ENCODE measurements at places on chromosomes 6 and 20.

DNA sequence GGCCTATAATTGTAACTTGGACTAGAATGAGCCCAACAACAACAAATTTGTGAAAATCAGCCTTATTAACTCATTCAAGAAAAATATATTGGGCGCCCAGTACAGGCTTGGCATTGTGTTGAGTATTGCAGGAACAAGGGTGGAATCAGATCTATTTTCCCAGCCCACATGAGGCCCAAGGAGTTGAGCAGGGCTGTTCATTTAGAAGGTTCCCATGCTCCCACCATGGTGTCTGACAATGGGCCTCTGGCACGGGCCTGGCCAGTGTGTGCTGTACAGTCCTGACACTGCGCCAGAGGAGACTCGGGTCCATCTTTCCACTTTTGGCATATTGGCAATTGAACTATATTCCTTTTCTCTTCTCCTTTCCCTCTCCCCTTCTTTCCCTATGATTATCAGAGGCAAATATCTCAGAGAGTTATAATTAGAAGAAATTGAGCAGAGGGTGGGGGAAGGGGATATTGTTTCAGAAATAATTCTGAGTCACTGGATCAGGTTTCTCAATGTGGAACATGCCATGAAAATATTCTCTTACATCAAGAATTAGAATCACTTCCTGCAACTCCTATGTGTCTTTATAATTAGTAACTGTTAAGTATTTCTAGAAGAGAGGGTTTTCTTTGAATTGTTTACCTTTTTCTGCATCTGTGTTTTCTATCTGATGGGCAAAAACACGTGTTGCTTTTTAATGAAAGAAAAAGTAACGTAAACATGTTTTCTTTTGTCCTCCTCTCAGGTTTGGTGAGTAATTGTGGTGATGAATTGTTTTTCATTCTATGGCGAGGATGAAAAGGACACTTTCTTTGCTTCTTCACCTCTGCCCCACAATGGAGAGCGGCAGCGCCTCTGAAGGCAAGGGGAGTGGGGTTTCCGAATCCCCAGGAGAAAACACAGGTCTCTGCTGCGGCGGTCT is 209.4 kb downstream of the FOXA2 start:
- DNase-seq: no peak

- DNase-seq: no peak
These were observed 58.9 kb upstream of the NAA20 start for GRCh38 chr20:19958219-19958618.

DNA sequence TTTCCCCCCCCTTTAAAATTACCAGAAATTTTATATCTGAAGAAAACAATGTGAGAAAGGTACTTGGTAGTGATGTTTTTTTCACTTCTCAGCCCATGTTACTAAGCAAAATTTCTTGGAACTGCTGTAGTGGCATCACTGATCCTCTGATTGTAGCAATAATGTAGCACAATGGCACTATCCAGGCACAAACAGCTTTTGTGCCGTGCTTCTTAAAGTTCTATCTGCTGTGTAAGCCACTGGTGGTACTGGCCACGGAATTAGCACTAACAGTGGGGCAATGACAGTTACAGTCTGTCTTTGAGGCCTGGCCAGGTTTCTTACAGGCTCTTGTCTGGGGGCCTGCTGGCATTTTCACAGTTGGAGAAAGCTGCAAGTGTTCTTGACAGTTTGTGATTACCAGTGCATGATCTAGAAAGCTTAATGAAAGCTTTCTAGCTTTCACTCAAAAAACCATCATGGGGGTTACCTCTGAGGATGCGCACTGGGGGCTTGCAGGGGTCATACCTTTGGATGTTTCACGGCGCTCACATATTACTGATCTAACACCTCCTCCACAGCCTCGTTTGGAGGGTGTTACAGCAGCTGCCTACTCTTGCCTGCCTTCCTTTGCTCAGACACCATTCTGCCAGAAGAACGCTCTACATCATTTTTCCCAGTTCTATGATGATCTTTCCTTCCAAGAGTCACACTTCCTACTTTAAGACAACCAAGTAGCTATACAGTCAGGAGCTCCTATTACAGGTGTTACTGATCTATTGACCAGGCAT is 58.4 kb upstream of the ARMH2 start:
- no peak for DNase-seq

- no peak for DNase-seq
These were observed 47.5 kb downstream of the TSPYL4 start for GRCh38 chr6:116206231-116206903.

GRCh38 chr20:6866741-6867140 is 99.3 kb downstream of the BMP2 start:
- no peak for DNase-seq

DNA sequence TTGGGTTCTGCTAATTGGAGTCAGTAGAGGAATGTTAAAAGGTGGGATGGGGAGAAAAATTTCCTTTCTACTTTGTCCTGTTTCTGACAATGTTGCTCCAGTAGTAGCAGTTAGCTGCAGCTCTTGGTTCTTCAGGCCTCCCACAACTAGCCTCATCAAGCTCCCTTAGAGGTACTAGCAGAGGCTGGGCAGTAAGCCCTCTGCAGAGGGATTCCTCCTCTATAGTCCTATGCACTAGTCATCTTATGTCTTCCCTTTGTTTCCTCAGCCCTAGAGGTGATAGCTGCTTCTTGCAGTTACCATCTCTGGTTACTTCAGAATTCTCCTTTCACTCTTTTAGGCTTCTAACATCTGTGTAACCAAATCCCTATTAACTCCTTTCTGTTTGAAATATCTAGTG is 99.8 kb downstream of the FILIP1 start:
- no peak for DNase-seq

- DNase-seq: no peak
These were observed 793.9 kb upstream of the EPHA7 start for GRCh38 chr6:94213226-94213625.

DNA sequence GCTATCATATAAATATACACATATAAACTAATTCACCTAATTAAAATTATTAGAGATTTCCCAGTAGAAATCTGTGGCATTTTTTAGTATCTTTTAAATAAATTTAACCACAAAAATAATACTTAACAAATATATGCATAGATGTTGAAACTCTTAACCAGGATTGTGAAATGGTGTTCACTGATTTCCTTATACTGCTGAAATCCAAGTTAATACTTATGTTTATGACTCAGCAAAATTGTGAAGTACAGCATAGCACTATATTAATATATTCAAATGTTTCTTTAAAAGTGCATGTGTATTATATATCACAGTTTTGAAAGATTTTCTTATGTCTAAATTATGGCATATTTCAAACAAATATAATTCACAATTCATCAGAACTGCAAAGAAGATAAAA is 328.2 kb upstream of the MANEA start:
- DNase-seq: no peak

DNA sequence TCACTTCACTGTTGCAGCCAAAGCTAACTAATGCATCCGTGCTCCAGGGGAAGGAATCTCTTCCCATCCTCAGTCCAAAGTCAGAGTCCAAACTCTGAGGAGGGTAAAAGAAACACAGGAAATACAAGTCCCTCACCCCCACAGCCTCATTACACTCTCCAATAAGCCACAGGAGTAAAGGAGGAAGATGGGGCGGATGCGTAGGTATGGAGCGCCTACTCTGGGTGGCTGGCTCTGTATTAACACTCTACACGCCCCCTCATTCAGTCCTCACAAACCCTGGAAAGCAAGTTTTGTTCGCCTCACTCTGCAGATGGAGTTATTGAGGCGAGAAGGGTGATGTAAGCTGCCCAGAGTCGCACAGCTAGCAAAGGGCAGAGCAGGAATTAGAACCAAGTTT is 242.9 kb downstream of the NRN1 start:
- no peak for DNase-seq

DNA sequence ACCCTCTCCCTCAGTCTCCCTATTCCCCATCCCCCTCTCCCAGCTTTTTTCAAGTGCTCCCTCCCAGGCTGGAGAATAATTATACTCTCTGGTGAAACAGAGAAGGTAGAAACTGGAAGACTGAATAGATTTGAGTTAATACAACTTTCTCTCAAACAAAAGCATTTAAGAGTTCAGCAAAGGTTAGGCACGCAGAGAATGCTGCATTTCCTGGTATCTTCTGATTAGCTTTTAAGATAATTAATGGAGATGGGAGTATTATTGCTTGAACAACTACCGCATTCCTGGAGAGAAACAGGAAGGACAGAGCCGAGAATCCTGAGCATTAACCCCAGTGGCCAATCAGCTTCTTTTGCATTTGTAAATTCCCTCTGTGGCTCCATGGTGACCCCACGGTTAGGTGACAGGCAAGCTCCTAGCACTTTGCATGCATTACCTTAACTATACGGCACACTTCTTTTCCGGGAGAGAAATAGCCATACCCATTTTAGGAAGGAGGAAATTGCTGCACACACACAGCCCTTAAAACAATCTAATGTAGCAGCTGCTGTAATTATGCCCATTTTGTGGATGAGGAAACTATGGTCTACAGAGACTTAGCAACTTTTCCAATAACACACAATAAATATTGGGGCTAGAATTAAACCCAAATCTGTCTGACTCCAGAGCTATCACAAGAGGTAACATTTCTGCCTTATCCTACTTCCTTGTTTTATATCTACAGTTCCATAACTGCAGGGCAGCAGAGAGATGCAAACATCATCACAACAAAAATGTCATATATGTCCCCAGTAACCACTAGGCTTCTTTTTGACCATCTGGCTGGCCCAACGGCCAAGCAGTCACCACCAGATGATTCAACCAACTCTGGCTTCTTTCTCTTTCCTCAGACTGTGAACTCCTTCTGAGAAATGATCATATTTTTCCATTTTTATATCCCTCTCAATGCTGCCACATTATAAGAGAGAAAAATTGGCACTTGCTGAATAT is 169.9 kb downstream of the CD24 start:
- no peak for DNase-seq

- no peak for DNase-seq
These were observed 110.8 kb downstream of the SNX5 start for GRCh38 chr20:17857639-17858449.

DNA sequence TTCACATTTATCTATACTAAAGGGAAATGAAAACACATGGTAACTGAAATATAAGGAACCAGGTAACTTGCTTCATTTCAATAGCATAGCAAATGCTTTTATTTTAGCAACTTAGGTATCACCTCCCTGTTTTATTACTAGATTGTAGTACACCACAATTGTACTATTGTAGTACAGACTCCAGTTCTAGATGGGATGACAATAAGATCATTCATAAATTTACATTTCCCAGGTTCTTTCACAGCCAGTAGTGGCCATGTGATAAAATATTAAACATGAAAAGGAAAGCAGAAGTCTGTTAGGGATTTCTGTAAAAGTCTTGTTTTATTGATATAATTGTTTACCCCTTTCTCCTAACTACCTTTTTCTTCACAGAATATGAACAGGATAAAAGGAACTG is 97.2 kb downstream of the LMBRD1 start:
- no peak for DNase-seq

DNA sequence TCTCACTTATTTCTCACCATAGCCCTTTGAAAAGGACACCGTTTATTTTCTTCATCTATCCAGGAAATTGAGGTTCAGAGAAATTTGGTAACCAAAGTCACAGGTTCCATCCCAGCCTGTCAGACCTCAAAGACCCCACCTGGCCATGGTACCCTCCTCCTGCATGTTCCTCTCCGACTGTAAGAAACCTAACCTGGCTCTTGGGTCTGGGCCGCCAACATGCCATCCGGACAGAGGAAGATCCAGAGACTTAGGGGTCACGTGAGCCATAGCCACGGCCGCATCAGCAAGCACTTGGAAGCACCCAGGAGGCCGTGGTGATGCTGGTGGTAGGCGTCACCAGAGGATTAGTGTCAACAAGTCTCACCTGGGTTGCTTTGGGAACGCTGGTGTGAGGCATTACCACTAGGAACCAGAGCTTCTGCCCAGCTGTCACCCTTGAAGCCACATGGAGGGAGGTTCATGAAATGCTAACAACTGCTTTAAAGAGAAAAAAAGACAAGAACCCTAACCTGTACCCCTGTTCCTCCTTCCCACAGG is 177.1 kb downstream of the EYA2 start:
- no peak for DNase-seq

- DNase-seq: no peak
These were observed 205.3 kb downstream of the EYA2 start for GRCh38 chr20:47099825-47100441.

DNA sequence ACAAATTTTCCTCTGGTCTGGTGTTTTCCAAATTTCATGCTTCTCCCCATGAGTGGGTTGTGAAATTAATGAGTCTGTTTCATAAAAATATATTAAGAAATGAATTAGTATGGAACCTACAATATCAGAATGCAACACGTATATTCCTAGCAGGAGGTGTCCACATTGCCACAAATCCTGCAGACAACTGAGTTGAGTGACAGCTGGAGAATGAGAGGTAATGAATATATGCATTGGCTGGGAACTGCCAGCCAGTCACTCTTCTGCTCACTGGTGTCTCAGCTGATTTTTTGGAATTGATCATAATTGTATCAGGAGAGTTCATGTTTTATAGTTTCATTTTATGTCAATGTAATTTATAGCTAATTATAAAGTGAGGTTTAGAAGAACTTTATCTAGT is 6.3 kb upstream of the ARFGEF3 start:
- DNase-seq: no peak

DNA sequence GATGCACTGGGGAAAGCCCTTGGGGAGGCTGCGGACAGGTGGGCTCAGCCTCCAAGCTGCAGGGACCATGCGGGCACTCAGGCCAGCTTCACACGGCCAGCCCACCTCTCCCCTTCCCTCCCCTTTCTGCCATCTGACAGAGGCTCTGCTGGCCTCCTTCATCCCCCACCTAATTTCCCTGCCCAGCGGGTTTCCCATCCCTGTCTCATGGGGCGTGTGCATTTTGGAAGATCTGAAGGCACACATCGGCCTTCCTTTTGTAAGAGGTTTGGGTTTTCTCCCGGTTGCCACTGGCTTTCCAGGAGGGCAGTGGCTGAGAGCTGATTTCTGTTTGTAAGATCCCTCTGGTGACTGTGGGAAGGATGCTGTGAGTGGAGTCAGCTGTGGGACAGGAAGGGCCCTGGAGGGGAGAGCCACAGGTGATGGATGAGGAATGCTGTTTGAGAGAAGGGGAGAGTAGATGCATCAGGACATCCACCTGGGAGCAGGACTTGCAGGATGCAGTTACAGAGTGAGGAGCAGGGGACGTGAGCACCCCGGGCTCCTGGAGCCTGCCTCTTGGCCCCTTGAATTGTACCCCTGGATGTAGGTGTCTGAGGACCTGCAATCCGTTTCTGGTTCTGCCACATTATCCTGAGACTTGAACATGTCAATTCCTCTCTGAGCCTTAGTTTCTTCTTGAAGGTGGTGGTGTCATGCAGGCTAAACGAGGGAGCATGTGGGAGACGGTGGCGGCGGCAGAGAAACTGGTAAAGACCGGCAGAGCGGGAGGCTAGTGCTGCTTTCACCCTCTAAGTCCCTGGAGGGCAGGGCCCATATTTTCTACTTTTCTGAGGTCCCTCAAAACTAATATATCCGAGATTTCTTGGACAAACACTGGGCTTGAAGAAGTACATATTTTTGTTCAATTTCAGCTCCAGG is 5.9 kb upstream of the TUBB1 start:
- no peak for DNase-seq

- no peak for DNase-seq
These were observed 206.4 kb upstream of the SUPT3H start for GRCh38 chr6:45584127-45584526.

DNA sequence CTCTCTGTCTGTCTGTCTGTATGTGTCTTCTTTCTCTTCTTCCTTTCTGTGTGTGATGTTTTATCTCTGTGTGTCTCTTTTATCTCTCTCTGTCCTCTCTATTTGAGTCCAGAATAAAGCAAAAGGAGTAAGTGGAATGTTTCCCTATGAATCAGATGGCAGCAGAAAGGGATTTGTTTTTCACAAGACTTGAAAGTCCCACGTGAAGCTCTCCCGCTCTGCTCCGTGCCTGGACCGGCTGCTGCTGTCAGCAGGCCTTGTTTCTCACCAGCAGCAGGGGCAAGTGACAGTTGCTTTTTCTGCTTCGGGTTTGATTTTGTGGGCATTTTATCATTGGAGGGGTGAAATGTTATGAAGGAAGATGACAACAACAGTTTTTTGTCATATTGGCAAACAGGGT is 212.7 kb downstream of the PACRG start:
- no peak for DNase-seq
